ENCODE measurements at places on chromosomes 6 and 20.
A peak's percentile ranks its signal among the peaks of the same experiment; 100 is the strongest.

GRCh38 chr6:44723439-44724197 lies 336.1 kb downstream of the CDC5L start:
- no peak for DNase-seq

DNA sequence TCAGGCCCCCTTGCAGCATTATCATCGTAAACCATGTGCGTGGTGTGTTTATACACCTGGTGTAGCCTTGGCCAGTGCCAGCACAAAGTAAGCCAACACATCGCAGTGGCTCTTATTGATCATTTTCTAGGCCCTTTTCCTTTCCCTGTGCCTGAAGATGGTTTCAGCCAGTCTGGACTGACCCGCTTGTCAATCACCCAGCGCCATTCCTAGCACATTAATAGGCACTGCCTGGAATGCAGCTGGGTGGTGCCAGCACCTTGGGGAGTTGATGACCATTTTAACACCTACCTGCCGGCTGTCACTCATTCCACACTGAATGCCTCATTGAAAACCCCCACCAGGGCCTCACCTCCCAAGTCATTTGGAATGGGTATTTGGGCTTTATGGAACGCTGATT lies 4.9 kb upstream of the UQCC2 start:
- no peak for DNase-seq

- DNase-seq = no peak
Measured at GRCh38 chr6:165834613-165835259, 171.7 kb upstream of the PDE10A start.

- no peak for DNase-seq
Measured at GRCh38 chr20:36875702-36876472, at the start of gene TLDC2. TLDC2 (plus strand) TSS chr20:36876138; CDS start chr20:36876175, 37 bp downstream.

DNA sequence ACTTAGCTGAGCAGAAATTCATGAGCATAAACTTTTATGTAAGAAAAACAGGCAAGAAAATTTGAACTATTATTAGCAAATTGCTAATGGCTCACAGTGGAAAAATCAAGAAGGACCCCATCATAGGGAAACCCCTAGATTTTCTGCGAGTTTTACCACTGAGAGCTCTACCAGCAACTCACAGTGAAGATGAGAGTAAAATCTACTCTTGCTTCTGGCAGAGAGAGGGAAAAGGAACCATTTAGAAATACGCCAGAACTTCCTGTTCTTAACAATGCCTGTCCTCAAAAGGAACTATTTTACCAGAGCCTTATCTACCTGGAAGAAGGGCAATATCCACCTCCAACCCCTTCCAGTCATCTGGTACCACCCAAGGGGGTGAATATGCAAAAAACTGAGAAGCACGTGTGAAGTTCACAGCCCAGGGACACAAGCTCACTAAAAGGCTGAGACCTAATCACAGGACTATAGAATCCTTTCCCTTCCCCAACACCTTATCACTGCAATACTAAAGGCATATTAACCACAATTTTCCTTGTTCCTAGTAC lies 34.4 kb upstream of the ASF1A start:
- DNase-seq = peak; percentile 1

GRCh38 chr6:36755435-36756348 lies 58.1 kb downstream of the RAB44 start:
- DNase-seq = peak; percentile 93

GRCh38 chr20:22890594-22891300 lies 144.4 kb upstream of the SSTR4 start:
- DNase-seq = no peak

GRCh38 chr20:42652266-42652665 lies 537.4 kb downstream of the PTPRT start:
- no peak for DNase-seq

DNA sequence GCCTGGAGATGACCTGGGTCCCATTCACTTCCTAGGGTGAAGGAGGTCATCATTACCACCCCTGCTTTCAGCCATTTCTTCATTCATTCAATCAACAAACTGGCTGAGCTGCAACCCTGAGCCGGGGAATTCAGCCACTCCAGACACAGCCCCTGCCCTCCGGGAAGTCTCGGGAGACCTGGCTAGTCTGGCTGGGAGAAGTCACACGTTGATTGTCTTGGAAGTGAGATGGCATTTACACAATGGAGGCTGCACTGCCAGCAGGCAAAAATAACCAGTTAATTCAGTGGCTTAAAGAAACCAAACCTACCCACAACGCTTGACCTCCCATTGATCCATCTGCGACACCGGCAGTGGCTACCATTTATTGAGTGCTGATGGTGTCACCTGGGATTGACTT lies 2.0 kb upstream of the PMEPA1 start:
- no peak for DNase-seq

GRCh38 chr6:123127807-123128206 lies 131.8 kb downstream of the CLVS2 start:
- no peak for DNase-seq

DNA sequence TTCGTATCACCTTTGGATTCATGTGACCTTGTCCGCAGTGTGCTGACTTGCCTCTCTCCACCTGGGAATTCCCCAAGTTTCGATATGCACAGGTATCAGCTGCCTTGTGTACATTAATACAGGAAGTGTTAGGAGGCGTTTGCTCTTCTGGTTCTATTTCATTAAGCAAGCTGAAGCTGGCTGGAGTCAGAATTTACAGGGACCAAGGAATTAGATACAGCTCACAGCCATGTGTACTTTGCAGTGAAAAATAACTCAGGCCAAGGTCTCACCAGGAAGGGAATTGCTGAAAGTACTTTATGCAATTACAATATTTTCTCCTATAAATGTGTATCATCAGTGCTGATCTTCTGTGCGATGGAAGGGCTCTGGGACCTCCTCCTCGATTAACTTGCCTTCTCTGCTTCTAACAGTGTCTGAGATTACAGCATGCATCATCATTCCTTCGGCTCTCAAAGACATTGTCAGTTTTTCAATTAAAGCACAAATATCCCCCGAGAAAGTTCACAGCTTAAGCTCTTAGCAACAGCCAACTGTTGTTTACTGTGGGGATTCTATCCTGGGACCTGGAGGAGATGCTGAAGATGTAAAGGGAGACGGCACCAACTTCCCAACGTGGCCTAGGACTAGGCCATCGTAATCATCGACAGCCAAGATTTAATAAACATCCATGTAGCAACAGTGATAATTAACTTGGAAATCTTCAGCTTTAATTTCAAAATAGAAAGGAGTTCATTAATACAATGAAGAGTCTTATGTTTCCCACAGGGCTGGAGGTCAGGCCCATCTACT lies 13.8 kb upstream of the TIAM2 start:
- DNase-seq = no peak

GRCh38 chr6:148776321-148777308 lies 29.8 kb downstream of the UST start:
- peak; percentile 62 for DNase-seq

- DNase-seq = no peak
Measured at GRCh38 chr6:55868176-55868575, 7.2 kb downstream of the BMP5 start.

GRCh38 chr20:36367907-36368799 lies 62.0 kb downstream of the DLGAP4 start:
- no peak for DNase-seq

- DNase-seq = no peak
Measured at GRCh38 chr6:120122401-120122800, 772.8 kb upstream of the MAN1A1 start.

DNA sequence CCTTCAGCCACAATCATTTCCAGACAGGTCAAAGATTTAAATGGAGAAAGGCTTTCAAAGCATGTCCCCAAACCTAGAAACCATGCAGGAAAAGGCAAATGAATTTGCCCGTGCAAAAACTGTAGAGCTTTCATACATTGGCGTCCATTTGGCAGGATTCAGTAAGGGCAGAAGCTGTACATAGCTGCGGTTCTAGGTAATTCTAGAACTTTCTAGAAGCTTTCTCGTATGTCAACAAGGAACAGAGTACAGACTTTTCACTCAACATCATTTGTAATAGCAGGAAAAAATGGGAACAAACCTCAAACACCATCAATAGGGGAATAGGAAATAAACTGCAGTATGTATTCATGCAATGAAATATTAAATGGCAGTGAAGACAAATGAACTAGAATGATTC lies 11.1 kb upstream of the MAPK13 start:
- DNase-seq = no peak

GRCh38 chr6:133623621-133624020 lies 265.3 kb upstream of the TCF21 start:
- no peak for DNase-seq

DNA sequence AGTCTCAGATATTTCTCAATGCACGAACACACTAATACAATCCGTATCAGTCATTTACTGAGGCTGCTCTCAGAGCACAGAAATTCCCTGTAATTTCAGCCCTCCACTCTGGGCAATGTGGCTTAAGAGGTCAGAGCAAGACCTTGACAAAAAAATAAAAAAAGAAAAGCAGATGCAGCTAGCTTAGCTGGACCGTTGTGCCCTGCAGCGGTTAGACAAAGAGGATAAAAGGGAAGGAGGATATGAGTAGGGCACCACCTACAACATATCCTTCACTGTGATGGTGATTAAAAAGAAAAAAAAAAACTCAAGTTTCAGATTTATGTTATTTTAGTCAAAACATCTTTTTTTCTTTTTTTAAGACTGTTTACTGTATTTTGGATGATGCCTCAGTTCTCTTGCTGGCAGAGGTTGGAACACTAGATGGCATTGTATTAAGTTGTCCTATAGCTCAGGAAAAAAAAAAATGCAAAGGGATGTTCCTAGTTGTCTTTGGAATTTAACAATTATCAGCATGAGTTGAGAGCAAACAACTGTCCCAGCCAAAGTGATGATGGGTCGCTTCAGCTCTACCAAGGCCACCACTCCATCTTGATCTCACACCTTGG lies 59.9 kb downstream of the ANKEF1 start:
- DNase-seq = no peak

- DNase-seq = peak; percentile 75
Measured at GRCh38 chr6:39865011-39865888, 69.0 kb downstream of the MOCS1 start.

- no peak for DNase-seq
Measured at GRCh38 chr6:56671160-56671559, 28.5 kb upstream of the DST start.

GRCh38 chr6:35640017-35640664 lies 48.6 kb downstream of the FKBP5 start:
- DNase-seq = no peak

DNA sequence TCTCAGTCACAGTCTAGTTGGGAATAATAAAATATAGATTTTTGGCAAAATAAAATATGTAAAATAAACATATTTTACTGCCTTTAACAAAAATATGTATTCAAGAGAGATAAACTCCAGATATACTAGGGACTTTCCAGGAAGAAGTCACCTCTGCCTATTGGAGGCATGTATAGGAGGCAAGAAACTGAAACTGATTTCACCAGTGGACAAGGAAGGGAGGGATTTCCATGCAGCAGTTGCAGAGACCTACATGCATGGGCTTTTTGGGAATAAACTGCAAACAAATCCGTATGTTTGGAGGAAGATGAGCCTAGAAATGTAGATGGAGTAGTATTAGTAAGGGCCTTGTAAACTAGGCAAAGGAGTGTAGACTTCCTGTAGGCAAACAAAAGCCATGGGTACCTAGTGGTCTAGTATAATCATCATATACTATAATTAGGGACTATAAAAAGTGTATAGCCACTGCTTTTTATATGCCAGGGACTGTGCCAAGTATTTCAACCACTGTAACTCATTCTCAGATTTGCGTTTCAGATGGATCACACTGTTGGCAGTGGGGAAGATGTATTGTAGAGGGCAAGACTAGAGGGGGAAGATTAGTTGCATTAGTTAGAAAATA lies 38.9 kb downstream of the CD109 start:
- DNase-seq = no peak

DNA sequence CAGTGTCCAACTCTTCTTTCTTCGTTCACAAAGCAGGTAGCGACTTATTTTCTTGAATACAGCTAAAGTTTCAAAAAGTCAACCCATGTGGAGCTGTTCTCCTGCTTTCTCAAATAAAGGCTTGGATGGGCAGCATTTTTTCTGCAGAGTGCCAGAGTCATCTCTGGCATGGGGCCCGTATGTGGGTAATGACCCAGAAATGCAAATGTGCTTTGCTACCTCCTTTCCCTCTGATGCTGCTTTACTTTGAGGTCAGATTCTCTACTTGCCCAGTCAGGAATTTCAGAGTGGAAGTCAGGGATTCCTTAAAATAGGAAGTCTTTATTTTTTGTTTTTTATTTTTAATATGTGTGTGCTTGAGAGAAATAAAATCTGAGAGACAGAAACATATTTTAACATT lies 4.9 kb downstream of the NKAIN2 start:
- DNase-seq = no peak

DNA sequence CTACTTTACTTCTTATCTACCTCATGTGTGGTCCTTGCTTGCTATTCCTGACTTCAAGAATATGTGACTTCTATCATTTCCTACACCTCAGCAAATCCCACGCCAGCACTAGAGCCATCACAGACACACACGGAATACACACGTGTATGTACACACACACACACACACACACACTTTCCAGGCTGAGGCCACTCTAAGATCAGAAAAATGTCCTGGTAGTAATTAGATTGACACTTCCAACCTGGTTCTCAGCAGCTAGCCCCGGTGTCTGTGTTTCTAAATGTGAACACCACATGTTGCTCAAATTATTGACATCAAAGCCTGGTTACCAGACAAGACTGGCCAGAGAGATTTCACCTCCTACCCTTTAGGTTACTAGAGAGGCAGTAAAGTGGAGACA lies 54.1 kb upstream of the SASH1 start:
- DNase-seq = no peak

- DNase-seq = no peak
Measured at GRCh38 chr6:33670971-33671743, 40.3 kb downstream of the UQCC2 start.

DNA sequence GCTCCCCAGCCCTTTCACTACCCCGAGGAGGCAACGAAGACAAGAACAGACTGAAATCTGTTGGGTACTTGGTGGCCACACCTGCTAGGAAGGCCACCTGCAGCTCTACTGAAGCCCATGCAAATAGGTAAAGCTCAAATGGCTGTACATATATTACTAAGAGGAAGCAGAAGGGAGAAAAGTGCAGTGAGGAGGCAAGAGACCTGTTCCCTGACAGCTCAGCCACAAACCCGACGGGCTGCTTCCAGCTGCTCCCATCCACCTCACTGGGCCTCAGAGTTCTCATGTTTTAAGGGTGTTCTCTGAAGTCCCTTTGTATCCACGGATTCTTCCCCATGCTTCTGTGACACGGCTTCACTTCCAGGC lies 24.6 kb downstream of the TRAM2 start:
- DNase-seq = no peak

DNA sequence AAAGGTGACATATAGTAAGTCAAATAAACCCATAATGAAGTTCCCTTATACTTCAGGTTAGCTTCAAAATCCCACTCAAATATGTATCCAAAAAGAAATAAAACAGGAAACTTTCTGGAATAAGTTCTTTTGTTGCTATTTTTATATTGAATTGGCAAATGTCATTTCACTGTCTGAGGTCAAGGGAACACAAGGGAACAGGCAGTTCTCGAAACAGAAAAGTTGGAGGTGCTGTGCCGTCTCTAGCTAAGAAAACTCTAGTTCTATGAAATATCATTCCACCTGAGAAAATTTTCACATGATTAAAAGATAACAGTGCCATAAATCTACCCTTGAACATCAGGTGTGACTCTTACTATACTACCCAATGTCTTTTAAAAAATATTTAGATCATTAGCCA lies 358.5 kb downstream of the PRKN start:
- no peak for DNase-seq

GRCh38 chr6:113786168-113786567 lies 71.0 kb upstream of the MARCKS start:
- no peak for DNase-seq

GRCh38 chr6:4565301-4566250 lies 210.6 kb upstream of the CDYL start:
- DNase-seq = no peak

- no peak for DNase-seq
Measured at GRCh38 chr20:10762216-10762615, 88.4 kb upstream of the JAG1 start.

GRCh38 chr6:11162262-11162661 lies 50.7 kb upstream of the ERVFRD-1 start:
- no peak for DNase-seq

All from suppressor macrophage treated with lipopolysaccharide for 1 hour (primary cell).